SW 1271 (cell line): ENCODE measurements at places on chromosomes 2 and 18.
A peak's percentile ranks its signal among the peaks of the same experiment; 100 is the strongest.

- no peak for DNase-seq
These were observed 123.7 kb upstream of the CTDP1 start for GRCh38 chr18:79555885-79556284.

DNA sequence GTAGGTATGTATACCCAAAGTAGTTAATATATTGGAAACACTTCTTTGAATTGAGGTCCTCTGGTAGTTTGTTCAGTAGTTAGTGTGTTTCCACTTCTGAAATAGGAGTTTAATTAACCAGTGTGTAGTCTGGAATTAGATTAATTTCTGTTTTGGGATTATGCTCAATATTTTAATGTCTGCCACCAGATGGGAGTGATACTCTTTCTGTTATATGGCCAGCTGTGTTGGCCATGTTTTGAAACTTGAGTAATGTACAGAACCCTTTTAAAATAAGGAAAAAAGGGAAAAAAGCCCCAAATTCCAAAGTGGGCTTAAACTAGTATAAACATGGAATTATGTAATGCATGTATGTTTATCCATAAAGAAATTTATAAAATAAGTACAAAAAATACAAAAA, 147.7 kb downstream of the CTNNA2 start:
- DNase-seq = no peak

DNA sequence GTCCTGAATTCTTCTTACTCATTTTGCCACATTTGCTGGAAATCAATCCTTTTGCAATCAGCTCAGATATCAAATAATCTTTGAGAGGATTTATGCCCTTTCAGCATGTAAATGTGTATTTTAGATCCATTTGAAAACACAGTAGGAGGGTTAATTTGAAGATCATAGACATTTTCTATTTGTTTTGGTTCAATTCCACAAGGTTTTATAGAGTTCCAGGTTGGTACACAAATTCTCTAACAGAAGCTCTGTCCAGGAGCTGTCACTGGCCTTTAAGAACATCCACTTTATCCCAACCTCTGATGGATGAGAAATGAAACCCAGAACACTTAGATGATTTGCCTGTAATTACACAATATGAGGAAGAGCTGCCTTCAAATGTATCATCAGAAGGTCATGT, 157.3 kb upstream of the CHAC2 start:
- DNase-seq = no peak

DNA sequence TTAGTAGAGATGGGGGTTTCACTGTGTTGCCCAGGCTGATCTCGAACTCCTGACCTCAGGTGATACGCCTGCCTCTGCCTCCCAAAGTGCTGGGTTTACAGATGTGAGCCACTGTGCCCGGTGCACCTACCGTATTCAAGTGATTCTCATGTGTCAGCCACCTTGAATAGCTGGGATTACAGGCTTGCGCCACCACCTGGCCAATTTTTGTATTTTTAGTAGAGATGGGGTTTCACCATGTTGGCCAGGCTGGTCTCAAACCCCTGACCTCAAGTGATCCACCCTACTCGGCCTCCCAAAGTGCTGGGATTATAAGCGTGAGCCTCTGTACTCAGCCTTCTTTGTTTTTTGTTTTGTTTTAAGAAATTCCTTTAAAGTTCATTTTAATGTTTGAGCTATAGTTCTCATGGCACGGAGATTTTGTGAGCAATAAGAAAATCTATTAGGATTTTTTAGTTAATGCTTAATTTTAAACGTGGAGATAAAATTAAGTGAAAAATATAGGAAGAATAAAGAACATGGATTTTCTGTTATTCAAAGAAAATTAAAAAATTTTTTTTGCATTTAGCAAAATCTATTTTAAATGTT, 242.6 kb downstream of the PHLPP1 start:
- DNase-seq = peak; percentile 19

GRCh38 chr2:158818511-158818910, 23.4 kb downstream of the DAPL1 start:
- no peak for DNase-seq

GRCh38 chr2:57156231-57156924, 890.2 kb upstream of the VRK2 start:
- no peak for DNase-seq

- no peak for DNase-seq
These were observed 266.3 kb upstream of the AGAP1 start for GRCh38 chr2:235227590-235227989.

GRCh38 chr18:42920621-42921020, 194.9 kb downstream of the RIT2 start:
- DNase-seq = no peak

GRCh38 chr2:218072002-218072401, 2.9 kb downstream of the RUFY4 start:
- no peak for DNase-seq

DNA sequence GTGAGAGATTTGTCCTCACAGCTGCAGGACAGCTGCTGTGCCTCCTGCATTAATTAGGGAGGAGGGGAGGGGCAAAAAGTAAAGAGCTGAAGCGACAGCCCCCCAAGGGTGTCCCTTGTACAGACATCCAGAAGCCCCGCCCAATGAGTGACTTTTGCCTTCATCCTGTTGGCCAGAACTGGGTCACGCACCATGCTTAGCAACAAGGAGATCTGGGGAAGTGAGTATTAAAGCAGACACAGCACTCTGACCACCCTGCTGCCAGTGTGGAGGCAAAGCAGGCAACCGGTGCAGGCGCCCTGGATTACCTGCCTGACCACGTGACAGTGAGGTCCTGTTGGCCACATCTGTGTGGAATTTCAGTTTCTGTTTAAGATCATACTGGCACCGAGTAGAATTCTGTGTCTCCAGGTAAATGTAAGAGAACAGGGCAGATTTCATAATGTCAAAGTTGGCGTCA, 21.5 kb upstream of the BIN1 start:
- DNase-seq = no peak

GRCh38 chr18:48796491-48797205, 154.1 kb downstream of the SMAD7 start:
- no peak for DNase-seq

DNA sequence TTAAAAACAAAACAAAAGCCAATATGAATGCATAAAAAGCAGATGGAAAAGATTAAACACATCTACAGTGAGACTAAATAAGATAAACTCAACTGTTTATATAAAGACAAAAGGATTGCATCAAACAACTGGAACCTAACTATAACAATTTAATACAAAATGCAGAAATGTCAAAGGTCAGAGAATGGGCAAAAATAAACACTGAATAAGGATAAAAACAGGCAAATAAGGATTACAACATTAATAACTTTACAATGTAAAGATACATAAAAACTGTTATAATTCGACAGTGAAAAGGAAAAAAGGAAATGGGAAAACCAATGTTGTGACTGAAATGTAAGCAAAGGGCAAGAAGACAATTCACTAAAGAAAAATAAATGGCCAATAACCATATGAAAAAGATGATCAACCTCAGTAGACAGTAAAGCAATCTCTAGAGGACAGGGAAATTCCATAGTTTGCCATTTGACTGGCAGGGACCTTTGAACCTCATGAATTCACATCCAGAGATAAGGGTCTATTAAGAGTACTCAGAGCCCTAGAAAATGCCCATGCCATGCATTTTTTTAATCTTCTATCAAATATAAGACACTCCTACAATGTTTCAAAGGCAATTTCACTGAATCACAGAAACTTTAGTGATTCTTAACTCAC, 83.7 kb downstream of the TMEM131 start:
- no peak for DNase-seq

DNA sequence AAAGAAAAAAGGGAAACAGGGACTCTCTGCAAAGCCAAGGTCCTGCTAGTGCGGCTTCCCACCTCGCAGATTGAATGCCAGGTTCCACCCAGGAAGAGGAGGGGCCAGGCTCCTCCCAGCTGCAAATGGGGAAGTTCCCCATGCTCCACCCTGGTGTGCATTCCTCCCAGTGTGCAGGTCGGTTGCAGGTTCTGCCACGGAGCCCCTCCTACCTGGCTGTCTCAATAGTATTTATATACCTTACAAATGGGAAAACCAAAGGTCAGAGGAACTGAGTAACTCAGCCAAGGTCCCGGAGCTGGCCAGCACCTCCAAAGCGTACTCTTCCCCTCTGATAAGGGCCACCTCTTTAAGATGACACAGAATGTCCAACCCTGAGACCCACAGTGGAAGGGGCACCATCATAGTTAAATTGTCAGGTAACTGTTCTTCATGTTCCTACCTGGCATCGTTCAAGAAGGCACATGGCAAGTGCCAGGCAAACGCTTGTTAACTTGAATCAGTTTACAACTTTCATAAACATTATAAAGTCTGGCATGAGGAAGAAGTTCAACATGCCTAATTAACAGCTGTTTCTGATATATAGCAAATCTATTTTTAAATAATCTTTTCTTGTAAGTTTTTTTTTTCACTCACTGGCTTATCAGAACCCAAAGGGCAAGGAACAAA, 35.5 kb downstream of the POU3F3 start:
- DNase-seq = no peak

DNA sequence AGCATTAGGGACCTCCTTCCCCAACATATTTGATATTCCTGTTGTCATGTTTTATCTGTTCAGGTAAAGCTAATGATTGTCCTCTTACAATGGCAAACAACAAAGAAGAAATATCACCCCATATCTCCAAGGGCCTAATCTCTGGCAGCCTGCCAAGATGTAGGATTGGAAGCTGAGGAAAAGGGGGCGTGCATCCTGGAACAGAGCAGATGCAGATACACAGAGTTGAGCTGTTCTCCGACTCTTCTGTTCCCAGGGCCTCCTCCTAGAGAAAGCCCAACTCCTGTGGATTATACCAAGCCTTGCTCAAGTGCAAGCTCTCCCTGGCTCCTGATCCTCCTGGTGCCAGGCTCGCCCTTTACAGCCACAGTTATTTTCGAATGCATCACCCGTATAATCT, 35.2 kb upstream of the CD207 start:
- no peak for DNase-seq

DNA sequence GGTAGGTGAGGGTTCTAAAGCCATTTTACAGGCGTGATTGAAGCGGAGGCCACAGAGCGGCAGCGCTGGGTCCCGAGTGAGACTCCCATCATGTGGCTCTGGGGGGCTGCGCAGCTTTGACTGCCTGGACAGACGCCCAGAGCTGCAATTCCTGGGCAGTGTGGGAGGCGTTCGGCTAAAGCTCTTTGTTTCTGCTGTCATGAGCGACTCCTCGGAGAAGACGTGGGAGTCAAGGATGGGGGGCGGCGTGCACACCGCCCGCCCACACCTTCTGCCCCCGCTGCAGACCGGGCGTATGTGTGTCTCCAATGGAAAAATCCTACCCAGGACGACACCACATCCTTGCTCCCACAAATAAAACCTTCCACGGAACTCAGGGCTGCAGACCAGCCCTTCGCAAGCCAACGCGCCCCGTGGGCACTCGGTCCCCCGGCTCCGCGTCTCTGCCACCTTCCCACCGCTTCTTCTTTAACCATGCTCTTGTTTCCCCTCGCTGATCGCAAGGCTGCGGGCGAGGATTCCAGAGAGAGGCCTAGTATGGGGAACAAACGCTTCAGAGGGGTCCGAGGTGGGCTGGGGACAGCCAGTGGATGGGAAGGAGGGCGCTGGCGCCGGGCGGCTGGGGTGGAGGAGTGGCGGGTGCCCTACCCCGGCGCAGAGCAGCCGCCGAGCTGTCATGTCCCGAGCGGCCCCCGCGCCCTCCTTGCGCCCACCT, 680 bp upstream of the LBH start:
- DNase-seq = no peak

DNA sequence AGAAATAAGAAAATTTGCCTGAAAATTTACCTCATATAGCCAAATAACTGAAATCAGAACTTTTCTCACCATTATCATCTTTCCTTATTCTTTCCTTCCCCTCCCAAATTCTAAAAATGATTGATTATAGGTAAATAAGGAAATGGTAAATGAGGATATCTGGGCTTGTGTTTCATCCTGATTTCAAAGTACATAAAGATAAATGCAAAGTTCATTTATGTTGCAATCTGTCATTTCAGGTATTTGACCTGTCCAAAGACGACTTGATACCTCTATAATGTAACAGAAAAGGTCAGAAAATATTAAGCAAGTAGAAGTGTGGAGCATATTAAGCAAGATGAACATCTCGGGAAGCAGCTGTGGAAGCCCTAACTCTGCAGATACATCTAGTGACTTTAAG, 3.4 kb downstream of the RBBP8 start:
- DNase-seq = no peak

DNA sequence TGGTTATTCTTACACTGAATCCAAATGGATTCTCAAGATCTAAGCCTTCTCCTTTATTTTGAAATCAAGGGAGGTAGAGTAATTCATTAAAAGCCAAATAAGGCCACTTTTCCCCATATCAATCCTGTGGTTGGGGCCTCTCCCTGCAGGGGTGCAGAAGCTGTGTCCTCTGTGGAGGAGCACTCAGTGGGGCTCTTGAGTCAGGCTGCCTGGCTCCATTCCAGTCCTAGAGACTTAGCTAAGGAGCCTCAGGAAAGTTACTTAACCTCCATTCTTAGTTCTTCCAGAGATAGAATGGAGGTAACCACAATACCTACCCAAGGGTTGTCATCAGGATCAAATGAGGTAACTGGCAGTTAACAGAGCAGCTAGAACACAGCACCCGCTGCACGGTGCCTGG, 564.3 kb downstream of the CMPK2 start:
- DNase-seq = no peak

DNA sequence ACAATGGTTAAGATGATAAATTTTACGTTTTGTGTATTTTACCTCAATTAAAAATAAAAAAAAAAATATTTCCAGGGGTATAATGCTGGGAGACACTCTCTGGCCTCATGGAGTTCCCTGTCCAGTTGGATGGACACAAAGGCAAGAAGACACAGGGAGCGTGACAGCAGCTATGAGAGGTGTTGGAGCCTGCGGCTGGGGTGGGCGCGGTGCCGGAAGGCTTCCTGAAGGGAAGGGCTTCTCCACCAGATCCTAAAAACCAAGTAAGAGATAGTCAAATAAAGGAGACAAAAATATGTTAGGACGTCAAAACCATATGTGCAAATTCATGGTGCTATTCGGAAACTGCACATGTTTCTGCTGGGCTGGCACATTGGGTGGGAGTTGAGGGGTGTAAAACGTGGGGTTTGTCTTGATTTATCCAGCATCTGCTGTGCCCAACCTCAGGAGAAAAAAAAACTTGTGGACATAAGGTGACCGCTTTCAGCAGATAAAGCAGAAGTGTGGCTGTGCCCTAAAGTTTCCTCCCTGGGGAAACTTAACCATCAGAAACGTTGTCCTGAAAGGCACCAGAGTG, 467.6 kb downstream of the RNF144A start:
- no peak for DNase-seq

GRCh38 chr2:15506229-15506819, 54.8 kb downstream of the NBAS start:
- no peak for DNase-seq

DNA sequence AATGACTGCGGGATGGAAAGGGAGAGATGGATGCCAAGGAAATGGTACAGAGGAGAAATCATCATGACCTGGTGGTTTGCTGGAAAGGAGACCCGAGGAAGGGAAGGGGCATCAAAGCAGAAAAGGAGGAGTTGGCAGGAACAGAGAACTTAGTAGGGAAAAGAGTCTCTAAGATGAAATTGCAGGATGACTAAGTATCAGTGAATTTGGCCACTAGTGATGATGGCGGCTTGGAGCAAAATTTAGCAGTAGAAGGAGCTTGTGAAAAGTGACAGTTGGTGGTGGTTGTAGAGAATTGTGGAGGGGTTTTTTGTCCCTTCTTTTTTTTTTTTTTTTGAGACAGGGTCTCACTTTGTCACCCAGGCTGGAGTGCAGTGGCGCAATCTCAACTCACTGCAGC, 10.1 kb downstream of the METAP1D start:
- DNase-seq = no peak

GRCh38 chr2:61023670-61024069, 5.6 kb upstream of the PUS10 start:
- no peak for DNase-seq

- no peak for DNase-seq
These were observed 767.0 kb downstream of the SLC4A3 start for GRCh38 chr2:220394433-220394832.
